ENCODE measurements at places on chromosomes 3 and 15.

GRCh38 chr15:100703032-100703578, 100.7 kb downstream of the ASB7 start:
- no peak for DNase-seq

DNA sequence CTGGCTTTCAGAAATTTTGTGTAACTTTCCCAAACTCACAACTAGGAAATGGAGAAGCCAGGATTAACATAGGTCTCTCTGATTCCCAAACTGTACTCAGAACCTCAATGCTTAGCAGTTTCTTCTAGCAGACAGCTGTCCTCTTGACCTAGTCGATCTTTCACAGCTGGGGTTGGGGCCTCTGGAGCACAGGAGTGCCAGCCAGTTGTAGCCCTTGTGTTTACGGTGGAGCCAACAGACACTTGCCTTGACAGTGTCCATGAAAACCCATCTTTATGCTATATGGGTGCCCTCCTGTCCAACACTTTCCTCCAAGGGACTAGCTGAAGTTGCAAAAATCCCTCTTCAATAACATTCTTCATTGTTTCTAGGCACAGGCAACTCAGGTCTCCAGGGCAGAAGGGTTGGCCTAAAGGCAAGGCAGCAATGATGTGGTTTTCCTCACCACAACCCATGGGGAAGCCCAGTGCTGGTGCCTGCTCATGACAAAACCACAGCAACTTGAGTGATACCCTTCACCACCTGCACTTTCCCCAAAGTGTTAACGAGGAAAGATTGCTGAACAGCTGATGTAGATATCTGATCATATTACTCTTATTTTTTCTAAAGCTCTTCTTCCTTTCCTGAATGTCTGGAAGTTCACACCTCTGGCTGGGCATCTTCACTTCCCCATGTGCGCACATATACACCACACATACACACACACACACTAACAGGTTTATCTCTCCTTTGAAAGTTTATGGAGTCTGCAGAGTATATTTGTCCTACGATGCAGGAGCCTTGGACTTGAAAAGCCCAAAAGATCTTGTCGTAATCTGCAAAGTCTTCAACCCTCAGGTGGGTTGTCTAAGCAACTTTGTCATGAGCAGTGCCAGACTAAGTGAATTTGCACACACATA, 11.0 kb upstream of the KNG1 start:
- no peak for DNase-seq

GRCh38 chr15:72057548-72058091, 60.3 kb downstream of the MYO9A start:
- no peak for DNase-seq

- no peak for DNase-seq
Measured at GRCh38 chr3:38805004-38805403, 11.0 kb downstream of the SCN10A start.

DNA sequence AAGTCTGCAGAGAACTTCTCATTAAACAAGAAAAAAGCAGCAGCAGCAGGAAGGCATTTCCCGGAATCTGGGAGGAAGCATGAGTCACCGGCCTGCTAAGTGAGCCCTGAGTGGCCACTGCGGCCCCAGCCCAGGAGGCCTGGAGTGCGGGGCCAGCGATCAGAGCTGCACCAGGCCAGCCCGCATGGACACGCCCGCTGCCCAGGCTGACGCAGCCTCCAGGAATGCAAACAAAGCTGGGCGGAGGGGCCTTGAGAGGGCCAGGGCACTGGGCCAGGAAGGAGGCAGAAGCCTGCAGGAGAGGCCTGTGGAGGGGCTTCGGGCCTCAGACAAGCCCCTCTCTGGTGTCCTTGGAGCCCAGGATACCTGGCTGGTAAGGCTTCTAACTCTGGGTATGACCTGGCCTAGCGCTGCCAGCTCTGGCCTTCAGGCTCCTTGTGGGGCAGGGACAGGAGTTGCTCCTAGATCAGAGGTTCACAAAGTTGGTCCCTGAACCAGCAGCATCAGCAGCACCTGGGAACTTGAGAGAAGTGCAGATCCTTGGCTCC, 101.2 kb downstream of the SMAD6 start:
- peak; percentile 48 for DNase-seq

DNA sequence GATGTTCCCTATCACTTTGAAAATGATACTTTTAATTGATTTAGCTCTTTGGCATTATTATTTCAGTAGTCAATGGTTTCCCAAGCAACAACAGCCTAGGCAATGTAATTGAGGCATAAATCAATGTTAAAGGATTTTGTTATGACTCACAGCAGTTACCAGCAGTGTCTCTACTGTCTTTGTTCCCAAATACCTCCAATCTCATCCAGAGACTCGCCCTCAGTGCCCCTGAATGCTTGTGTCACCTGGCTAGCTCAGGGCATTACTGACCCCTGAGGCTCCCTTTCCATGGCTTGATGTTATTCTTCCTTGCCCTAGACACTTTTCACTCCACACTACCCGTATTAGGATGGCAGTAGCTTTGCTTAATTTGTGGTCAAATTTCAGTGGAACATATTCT, 227.2 kb downstream of the SQOR start:
- DNase-seq: no peak

GRCh38 chr15:53397041-53397616, 362.3 kb downstream of the WDR72 start:
- DNase-seq: no peak

GRCh38 chr3:96900566-96900965, 86.2 kb downstream of the EPHA6 start:
- DNase-seq: no peak
